ENCODE measurements at places on chromosomes 7 and 10.

GRCh38 chr10:132984801-132985545, 42.6 kb upstream of the CFAP46 start:
- DNase-seq, result no peak

DNA sequence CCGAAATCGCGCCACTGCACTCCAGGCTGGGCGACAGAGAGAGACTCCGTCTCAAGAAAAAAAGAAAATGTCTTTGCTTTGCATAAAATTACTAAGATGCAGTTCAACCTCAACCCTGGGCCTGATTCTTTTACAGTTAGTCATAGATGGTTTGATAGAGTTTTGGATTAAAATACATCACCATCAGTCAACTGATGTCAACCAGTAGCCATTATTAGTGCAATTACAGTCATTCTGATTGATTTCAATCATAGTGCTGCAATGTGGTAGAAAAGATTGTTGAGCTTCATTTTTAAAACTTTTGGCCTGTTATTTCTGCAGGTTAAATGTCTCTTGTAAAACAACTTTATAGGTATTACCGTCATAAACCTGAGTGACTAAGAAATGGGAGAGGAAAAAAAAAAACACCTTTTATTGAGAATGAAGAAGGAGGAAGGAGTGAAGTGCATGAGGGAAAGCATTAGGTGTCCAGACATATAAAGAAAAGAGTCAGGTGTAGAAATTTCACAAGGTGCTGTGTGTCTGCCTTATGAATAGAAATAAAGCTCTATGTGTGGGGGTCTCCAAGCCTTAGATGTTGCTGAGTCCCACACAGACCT, 150.6 kb downstream of the TRIL start:
- DNase-seq, result no peak

DNA sequence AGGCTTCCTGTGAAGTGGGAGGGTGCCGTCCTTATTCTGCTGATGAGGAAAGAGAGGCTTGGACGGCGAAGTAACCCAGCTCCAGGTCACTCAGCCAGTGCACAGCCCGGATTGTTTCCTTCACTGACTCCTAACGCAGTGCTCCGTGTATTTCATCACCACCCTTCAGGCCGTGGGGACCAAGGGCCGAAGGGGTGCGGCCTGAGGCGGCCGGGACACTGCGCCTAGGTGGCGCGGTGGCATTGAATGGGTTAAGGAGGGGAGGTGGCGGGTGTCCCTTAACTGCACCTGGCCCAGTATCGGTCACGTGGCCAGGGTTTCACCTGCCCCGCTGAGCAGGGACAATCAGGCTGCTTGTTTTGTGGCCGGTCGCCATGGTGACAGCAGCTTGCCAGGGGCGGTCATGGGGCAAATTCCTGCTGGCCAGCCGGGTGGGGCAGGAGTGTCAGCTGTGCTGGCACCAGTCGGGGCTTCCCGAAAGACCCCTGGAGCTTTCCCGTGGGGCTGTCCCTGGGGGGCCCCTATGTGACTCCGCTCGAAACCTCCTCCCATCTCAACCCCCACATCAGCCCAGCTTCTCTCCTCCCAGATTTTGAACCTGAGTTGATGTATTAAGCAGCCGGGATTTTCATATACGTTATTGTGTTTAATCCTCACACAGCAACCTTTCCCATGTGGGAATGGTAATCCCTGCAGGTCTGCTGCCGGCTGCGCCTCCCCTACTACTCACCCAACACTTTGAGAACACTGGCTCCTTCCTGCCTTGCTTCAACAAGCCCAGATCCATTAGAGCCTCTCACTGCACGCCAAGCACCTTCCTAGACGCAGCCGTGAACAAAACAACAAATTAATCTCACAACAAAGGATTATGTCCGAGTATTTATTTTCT, 4.4 kb upstream of the ABHD11 start:
- DNase-seq, result no peak

- no peak for DNase-seq
Observed at GRCh38 chr7:1713502-1714484, 43.7 kb downstream of the ELFN1 start.

DNA sequence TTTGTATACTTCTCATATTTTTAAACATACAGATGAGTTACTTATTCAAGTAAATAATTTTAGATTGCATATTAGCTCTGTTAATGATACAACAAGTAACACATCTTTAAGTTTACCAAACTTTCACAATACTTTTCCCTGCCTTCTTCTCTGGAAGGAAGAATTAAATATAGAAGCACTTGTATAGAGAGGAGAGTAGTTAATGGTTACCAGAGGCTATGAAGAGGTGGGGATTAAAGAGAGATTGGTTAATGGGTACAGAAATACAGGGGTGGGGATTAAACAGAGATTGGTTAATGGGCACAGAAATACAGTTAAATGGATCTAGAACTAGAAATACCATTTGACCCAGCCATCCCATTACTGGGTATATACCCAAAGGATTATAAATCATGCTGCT, 20.0 kb upstream of the UCN3 start:
- no peak for DNase-seq

GRCh38 chr7:134829380-134829986, 50.0 kb downstream of the CALD1 start:
- no peak for DNase-seq

DNA sequence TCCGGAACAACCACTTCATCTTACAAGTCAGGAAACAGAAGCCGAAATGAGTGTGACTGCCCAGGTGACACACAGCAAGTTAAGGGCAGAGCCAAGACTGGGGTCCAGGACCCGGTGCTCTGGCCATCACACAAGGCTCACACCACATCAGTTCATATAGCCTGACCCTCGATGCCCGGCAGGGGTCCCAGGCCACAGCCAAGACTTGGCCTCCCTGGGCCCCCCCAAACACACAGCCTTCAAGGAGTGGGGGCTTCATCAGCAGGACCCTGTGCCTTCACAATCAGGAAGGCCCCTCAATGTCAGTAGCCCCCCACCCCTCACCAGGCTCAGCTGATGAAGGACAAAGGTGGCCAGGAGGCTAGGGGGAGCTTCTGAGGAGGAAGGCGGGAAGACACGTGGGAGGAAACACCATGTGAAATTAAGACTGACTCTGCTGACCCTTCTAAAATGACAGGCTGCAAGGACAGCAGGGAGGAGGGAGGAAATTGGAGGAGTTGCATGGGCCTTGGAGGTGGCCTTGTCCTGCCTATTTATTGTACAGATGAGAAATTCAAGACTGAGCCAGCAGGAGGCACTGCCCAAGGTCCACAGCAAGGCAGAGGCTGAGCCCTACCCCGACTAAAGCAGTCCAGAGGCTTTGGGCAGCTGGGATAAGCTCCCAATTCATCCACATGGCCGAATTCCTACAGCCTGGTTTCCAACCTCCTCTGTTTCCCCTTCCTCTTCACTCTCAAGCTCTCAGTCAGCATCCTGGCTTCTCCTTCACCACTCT, 216.1 kb upstream of the ZMIZ1 start:
- no peak for DNase-seq

DNA sequence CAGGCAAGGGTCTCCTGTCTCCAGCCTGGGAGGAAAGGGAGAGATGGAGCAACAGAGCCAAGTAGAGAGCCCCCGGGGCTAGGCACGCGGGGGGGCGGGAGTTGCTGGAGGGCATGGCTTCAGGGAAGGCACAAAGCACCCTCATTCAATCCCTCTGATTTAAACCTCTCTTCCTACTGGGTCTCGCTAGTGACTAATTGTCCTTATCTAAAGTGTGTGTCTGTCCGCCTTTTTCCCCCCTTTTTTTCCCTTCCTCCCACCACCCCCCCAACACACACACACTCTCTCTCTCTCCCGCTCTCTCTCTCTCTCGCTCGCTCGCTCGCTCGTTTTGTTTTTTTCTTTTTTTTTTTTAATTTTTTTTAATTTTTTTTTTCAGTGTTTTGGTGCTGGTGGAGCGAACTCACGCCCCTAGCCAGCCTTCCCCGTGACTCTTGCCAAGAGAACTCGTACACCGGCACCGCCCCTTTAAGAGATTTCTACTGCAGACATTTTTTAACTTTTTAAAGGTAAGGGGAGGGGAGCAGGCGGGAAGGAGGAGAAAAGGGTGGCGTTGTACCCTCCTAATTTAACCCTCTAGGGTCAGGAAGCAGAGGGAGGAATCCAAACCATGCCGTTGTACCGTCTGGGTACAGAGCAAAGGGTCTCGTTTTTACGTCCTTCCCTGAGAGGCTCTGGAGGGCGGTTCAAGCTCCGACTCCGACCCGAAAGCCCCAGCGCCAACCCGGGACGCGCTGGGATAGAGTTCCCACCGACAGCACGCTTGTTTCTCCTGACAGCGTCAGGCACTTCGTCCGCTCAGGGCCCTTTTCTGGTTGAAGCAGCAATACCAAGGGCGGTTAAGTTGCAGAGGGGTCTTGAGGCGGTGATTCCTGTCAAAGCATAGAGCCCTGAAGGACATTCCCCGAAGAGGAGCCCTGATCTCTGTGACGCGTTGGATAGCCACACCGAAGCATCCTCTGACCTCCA, at the start of gene HPSE2:
Gene HPSE2, minus strand, starts transcription at position 195 of the 969 bp plus-strand sequence.
- DNase-seq, result no peak

- DNase-seq, result peak; percentile 9
Observed at GRCh38 chr7:3301831-3302618, 973 bp downstream of the SDK1 start.

- no peak for DNase-seq
Observed at GRCh38 chr10:6018422-6018821, 41.1 kb upstream of the IL15RA start.

DNA sequence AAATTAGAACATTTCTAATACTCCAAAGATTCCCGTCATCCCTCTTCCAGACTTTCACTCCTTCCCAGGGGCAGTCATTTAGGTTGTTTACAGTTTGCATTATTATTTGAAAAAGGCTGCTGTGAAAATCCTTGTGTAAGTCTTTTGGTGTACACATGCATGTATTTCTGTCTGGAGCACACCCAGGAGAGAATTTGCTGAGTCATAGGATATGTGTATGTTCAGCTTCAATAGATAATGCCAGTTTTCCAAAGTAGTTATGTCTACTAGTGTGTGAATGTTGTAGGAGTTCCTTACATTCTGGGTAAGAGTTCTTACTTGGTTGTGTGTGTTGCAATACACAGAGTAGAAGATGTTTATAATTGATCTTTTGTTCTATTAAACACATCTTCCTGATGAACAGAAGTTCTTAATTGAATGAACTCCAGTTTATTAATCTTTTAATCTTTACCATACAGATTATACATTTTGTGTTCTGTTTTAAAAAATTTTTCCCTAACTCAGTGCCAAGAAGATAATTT, 25.3 kb downstream of the CROT start:
- no peak for DNase-seq

DNA sequence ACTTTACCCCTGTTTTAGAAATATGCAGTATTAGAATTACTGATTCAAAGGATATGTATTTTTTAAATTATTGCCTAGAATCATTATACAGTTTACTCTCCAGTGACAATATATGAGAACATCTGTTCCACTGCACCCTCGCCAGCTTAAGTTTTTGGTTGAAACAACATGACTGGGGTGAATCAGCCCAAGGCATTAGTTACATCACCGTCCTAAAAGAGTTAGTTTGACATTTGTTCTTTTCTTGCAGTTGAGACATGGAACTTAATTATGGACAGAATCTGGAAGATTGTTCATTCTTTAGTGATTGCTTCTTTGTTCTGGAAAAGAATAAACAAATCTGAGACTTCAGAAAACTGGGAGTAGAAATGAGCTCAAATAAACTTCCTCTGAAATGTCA, 167.3 kb upstream of the DKK1 start:
- peak; percentile 20 for DNase-seq

GRCh38 chr7:38660427-38661099, 29.4 kb upstream of the AMPH start:
- peak; percentile 26 for DNase-seq

GRCh38 chr10:84416245-84416555, 87.8 kb downstream of the CCSER2 start:
- no peak for DNase-seq

GRCh38 chr7:105691680-105692564, 110.6 kb upstream of the EFCAB10 start:
- peak; percentile 53 for DNase-seq

GRCh38 chr10:78326372-78326771, 292.7 kb downstream of the RPS24 start:
- DNase-seq, result no peak

- no peak for DNase-seq
Observed at GRCh38 chr7:128110641-128111364, 79.6 kb upstream of the LRRC4 start.

GRCh38 chr7:85262891-85263290, 76.0 kb upstream of the SEMA3D start:
- no peak for DNase-seq

Data from stromal cell of bone marrow (primary cell).